ENCODE measurements at places on chromosomes 7 and 10. TPM values are rescaled to one million over a fixed set of nuclear protein-coding genes. Genes with fewer than 3 reads are reported as not detected.

Gene PLAC9
- total RNA-seq = 4.9 TPM

Gene EIF5AL1
- total RNA-seq = 0.93 TPM

Gene SLC13A4
- not detected for total RNA-seq

Gene ATOH7
- not detected for total RNA-seq

Gene MYPN
- total RNA-seq = under 0.01 TPM

Gene PRF1
- not detected for total RNA-seq

Gene AP3M1
- total RNA-seq = 80.6 TPM

Gene ZC3HAV1L
- total RNA-seq = 31.3 TPM

Gene UPK3B
- total RNA-seq = 0.13 TPM

Gene HHEX
- 78.8 TPM for total RNA-seq

Gene ITIH5
- not detected for total RNA-seq

Gene TRPV5
- total RNA-seq = not detected

Gene ANKRD22
- not detected for total RNA-seq

Gene FFAR4
- total RNA-seq = not detected

Gene BTBD16
- total RNA-seq = not detected

Gene CRYGN
- total RNA-seq = not detected

Gene MSS51
- 2.0 TPM for total RNA-seq

Gene DRGX
- total RNA-seq = not detected

Gene CHAT
- total RNA-seq = not detected

Gene YKT6
- 102 TPM for total RNA-seq

Gene DYDC2
- not detected for total RNA-seq

Gene ZFYVE27
- 17.8 TPM for total RNA-seq

Gene PNLIPRP2
- total RNA-seq = not detected

Gene ASL
- total RNA-seq = 43.9 TPM

Gene SPDYE1
- total RNA-seq = 0.07 TPM

Gene PLAU
- total RNA-seq = 26.0 TPM

Gene TMEM26
- 0.07 TPM for total RNA-seq

Gene LIPN
- not detected for total RNA-seq

Gene PIP
- not detected for total RNA-seq

Gene TMEM184A
- total RNA-seq = not detected

Gene PON1
- total RNA-seq = not detected

Gene SSC4D
- 0.13 TPM for total RNA-seq

Gene FASTK
- 50.1 TPM for total RNA-seq

Gene HOGA1
- total RNA-seq = 0.36 TPM

Gene ADARB2
- total RNA-seq = 0.07 TPM

Gene MSMB
- not detected for total RNA-seq

Gene FAM25C
- not detected for total RNA-seq

Gene SEMA3E
- total RNA-seq = 0.29 TPM

Gene TUBB8
- not detected for total RNA-seq

Gene RBAK
- 15.3 TPM for total RNA-seq

Gene CD36
- under 0.01 TPM for total RNA-seq

Gene PMS2
- total RNA-seq = 25.1 TPM

Gene STEAP2
- total RNA-seq = 8.2 TPM

Gene FGFR2
- total RNA-seq = 0.27 TPM

Measured in thoracic aorta endothelial cell (primary cell).